ENCODE measurements at places on chromosomes 13 and 19. TPM values are rescaled to one million over a fixed set of nuclear protein-coding genes. Genes with fewer than 3 reads are reported as not detected.

CGB3 gene
- not detected for total RNA-seq

LMTK3 gene
- 5.4 TPM for total RNA-seq

SIGLEC12 gene
- total RNA-seq, result 0.35 TPM

LYL1 gene
- 5.7 TPM for total RNA-seq

CLDND2 gene
- total RNA-seq, result 6.4 TPM

MISP3 gene
- total RNA-seq, result 3.2 TPM

OR7D2 gene
- 0.08 TPM for total RNA-seq

PCDH9 gene
- total RNA-seq, result not detected

FFAR2 gene
- total RNA-seq, result not detected

- DNase-seq, result no peak
Measured at GRCh38 chr19:12837225-12837624, 1.1 kb upstream of the MAST1 start.

DNA sequence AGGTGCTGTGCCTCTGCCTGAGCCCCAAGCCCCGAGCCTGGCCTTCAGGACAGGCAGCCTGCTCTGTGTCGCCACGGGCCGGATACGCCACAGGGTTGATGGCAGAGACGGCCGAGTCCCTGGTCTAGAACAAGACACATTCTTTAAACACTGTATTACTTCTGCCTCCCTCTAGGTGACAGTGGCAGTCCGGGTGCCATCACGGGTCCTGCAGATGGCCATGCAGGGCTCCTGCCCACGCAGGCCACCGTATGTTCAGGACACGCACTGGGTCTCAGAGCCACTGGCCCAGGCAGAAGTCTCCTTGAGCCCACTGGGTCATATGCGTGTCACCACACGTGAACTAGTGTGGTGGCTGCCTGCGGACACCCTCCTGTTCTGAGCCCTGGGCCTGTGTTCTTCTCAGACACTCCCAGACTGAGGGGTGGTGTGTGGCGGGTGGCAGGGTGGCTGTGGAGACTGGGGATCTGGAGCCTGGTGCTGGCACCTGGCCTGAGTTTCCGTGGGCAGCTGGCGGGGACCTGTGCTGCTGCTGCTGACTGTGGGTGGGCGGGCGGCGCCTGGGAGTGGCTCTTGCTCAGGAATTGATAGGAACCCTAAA is 4.4 kb downstream of the PLEKHJ1 start:
- DNase-seq, result no peak

DNA sequence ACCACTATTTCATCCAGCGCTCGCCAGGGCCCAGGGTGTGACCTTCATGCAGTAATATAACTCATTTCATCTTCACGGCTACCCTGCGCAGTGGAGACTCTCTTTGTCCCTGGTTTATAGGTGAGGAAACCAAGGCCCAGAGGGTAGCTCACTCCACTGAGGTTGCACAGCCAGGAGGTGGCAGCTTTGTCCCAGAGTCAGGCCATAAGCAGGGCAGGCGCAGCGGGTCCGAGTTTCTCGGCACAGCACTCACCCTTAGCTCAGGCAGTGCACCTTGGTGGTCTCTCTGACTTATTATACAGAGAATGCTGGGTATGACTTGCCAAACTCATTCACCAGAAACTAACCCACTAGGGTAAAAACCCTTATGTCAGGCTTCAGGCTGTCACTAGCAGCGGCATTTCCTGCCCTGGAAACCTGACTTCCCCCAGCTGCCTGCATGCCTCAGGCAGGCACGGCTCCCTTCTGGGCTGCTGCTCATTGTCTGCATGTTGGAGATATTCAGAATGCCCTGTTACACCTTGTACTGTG is 24.5 kb downstream of the PPP5C start:
- no peak for DNase-seq

DNA sequence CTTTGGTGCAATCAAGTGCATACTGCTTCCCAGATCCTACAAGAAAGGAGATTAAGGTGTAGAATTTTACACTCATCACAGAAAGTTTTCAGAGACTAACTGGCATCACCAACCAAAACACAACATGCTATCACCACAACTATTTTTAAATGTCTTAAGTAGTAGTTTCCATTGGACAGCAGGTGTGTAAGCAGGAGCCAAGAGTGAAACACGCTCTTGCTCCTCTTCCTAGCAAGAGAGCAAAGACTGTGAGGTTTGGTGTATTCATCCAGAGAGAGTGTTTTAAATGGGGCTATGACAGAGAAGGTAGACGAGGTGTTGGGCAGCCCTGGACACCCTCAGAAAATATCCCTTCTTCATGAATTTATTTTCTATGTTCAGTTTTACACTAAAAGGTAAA is 12.5 kb upstream of the LILRA4 start:
- DNase-seq, result no peak

GRCh38 chr13:67184247-67184646 is 45.9 kb downstream of the PCDH9 start:
- DNase-seq, result no peak

DNA sequence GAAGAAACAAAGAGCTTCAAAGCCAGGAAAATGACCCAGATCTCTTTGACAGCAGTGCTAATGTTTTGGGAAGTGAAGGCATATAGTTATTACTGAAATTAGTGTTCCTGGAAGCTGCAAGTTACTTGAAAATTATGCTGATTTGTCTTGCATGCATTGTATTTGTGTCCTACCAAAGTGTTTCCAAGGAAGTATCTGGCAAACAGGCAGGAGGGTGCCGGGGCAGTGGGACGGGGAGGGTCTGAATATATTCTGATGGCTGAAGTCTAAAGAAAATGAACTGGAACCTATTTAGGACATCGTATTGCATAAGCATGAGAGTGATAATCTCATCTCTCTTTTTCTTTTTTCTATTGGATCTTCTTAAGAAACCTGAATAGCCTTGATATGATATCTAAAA is 9.0 kb downstream of the RNASEH2B start:
- DNase-seq, result no peak

DNA sequence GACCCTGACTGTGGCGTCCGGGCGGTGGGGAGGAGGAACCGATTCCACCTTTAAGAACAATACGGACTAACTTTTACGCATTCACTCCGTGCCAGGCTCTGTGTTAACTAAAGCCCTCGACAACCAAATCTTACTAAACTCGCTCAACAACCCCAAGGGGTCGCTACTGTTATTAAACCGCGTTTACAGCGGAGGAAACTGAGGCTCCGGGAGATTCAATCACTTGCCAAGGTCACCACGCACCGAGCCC is 1.2 kb downstream of the SAMD1 start:
- no peak for DNase-seq

DNA sequence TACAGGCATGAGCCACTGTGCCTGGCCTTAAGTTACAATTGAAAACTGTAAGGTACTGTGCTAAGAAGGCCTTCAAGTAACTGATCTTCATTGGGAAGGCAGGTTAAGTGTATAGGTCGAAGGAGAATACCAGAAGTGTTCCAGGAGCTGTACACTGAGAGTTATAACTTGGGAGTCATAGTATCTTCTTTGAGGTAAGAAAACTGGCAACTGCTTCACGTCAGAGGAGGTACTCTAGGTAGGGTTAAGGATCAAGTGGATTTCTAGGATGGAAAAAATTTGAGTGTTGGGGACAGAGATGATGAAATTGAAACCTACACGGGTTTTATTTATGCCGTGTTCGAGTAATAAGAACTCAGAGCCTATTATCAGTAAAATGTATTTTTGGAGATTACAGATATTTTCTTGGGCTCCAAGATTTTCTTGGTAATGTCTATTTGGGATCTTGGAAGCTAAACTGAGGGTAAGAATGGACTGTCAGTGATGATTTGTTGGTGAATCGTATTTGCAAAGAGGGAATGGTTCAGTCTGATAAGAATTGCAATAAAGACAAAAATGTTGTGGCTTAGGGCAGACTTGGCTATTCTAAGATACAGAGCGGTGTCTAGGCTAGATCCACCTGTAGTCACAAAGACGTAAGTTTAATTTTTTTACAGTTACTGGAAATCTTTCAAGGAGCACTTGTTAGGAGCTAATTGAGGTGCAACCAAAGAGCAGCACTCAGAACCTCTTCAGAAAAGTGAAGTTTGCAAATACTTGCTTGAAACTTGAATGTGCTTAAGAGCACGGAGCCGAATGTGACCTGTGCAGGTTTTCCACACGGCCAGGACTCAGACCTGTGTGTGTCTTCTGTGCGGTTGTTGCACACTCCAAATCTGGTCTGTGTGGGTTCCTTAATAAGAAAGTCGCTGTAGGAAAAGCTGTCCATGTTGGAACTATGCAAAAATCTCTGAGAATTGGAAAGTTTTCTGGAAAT is 102.5 kb downstream of the URI1 start:
- no peak for DNase-seq

DNA sequence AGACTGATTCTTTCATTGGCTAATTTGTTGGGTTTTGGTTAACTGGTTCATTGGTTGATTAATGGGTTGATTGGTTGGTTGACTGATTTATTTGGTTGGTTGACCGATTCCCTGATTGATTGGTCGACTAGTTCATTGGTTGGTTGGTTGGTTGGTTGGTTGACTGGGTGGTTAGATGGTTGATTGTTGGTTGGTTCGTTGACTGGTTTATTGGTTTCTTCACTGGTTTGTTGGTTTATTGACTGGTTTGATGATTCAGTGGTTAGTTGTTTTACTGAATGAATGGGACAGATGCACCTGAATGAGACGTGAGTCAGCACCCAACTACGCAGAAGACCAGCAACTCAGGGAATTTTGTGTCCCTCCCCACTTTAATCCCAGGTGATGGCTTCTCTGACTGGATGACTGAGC is 2.7 kb upstream of the NUP62 start:
- DNase-seq, result no peak

- no peak for DNase-seq
Measured at GRCh38 chr13:51955816-51956603, 55.2 kb downstream of the ATP7B start.

- peak; percentile 52 for DNase-seq
Measured at GRCh38 chr13:31038834-31039552, 106.5 kb downstream of the TEX26 start.

DNA sequence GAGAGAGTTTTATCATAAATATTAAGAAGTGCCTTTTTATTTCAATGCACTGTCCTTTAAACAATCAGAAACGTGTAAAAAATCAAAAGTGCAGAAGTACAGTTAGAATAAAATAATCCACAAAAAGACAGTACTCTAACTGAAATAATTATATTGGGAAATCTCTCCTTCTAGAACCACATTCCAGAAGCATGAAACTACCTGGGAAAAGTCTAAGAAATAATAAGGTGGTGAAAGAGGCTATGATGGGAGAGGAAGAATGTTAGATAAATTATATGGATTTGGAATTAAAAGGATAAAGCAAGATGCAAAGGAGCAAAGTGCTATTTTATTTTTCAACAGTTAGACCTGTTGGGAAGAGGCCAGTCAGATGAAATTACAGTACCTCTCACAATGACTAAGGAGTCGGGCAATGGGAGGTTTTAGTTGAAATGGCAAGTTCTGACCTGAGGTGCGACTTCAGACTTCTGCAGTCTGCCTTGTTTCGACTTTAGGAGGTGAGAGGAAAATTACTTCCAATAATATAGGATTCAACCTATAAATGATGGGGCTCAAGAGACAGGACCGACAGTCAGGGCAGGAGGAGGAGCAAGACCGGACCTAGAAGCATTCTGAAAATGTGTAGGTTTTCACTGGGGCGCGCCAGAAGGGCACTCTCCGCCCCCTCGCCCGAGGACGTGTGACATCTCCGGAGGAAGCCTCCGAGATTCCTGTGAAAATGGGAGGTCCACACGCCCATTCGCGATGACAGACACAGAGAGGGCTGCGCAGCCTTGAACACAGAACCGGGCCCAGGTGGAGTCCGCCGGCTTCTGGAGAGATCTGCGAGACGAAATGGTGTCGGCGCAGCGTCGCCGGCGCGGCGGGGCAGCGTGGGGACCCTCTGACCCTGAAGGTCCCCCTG is 717 bp downstream of the SPRYD7 start:
- DNase-seq, result peak; percentile 39

DNA sequence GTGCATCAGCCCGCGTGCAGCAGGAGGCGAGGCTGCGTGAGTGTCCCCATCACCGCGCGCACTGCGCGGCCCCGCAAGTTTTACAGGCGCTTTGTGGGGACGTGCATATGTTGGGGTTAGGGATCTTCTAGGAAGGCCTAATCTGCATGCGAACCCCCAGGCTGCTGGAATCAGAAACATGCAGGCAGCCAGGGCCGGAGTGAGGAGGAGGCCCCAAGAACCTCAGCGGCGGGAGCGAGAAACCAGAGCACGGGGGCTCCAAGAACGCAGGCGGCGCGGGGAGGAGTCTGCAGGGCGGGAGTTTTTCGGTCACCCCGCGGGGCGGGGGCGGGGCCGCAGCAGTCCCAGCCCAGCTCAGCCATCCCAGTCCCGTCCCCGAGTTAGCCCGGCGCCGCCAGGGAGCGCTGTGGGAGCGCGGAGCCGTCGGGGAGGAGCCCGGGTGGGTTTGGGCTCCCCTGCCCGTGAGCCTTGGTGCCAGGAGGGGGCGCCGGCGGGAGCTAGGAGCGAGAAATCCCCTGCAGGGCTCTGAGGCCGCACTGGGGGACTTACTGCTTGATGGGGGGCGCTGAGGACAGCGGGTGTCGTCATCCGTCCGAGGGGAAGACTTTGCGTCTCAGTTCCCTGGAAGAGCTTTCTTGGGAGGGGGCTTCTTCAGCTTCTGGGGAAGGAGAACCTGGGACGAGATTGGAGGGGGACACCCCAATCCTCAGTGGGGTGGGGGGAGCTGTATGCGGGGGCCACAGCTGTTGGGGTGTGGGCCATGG is 933 bp upstream of the NRTN start:
- peak; percentile 94 for DNase-seq

DNA sequence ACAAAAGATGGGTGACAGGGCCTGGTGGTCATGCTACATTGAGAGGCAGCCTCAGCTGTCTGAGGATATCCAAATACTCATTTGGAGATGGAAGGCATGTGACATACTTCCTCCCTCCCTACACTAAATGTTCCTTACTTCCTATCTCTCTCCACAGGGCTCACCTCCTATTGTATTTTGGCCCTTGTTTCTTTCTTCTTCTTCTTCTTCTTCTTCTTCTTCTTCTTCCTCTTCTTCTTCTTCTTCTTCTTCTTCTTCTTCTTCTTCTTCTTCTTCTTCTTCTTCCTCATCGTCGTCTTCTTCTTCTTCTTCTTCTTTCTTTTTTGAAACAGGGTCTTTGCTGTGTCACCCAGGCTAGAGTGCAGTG is 71.8 kb upstream of the POMP start:
- no peak for DNase-seq

DNA sequence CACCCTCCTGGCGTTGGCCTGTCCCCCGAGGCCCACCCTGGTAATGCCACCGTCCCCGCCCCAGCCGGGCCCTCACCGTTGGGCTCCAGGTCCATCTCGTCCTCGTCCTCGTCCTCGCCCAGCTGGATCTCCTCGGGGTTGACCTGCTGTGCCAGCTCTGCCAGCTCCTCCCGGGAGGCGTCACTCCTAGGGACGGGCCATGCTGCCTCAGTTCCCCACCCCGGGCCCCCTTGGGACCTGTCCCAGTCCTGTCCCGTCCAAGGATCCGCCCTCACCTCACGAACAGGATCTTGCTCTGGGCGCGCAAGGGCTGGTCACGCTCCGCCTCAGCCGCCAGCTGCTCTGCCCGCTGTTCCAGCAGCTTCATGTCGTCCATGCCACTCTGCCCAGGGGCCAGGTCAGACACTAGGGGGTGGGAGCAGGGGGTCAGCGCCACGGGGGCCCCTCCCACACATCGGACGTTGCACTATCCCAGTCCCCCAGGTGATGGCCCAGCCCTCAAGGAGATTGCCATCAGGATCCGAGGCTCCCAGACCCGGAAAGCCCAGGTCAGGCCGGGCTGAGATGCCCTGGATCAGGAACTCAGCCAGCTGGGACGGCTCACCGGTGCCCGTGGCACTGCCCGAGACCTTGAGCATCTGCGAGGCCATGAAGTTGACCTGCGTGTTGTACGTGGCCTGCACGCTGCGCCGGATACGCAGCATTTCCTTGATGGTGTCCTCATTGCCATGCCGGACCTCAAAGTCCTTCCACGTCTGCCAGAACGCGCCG is 9.5 kb downstream of the XAB2 start:
- no peak for DNase-seq
